Stimulated activated CD4-positive, alpha-beta T cell treated with anti-CD3 and anti-CD28 coated beads, Interleukin-15, amount 100 ng/mL, for 1 hour (primary cell): ENCODE measurements at places on chromosomes 13 and 19.

DNA sequence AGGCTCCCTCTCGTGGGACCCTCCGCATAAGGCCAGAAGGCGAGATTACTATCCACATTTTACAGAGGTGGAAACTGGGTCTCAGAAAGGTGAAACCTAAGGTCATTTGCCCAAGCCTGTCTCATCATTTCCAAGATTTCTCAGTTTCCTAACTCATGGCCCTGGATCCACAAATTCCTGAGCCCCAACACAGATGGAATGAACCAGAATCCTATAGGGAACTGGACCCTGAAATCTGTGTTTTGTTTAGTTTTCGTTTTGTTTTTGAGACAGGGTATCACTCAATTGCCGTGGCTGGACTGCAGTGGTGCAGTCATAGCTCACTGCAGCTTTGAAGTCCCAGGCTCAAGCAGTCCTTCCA is 563 bp upstream of the GNG7 start:
- DNase-seq = no peak

DNA sequence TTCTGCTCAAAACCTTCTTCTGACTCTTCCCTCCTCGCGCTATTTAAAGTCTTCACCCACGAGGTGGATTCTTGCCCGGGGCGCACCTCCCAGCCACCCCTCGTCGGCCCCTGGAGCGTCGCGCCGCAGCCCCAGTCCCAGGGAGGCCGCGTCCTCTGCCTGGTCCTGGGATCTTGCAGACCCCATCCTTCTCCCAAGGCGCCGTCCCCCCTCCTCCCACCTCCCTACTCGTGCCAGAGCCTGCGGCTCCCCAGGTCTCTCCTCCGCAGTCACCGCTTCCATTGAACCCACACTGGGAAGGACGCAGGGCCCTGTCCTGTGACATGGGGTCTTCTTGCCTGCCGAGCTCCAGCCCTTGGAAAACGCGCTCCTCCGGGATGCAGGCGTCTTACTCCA is 486 bp downstream of the ZNF808 start:
- DNase-seq = no peak

- no peak for DNase-seq
These were observed 223.6 kb downstream of the MYO16 start for GRCh38 chr13:108853031-108853430.

GRCh38 chr19:15197275-15197941 is 3.4 kb downstream of the NOTCH3 start:
- no peak for DNase-seq

GRCh38 chr13:42876887-42877545 is 95.6 kb downstream of the FAM216B start:
- no peak for DNase-seq

DNA sequence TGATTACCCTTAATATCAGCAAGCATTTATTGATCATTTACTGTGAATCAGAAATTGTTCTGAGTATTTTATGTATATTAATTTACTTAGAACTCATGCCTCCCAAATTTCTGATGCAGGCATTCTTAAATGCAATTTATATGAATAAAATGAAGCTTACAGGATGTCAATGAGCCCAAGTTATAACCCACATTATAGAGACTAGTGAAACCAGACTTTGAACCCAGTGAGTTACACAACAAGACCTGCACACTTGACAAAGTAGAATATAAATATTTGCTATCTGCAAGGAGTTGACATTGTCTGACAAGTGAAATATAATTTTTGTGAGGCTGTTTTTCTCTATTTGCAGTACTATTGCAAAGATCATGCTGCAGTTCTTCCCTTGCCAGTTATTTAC is 656.0 kb downstream of the GPC5 start:
- no peak for DNase-seq

- no peak for DNase-seq
These were observed 3.5 kb downstream of the LGALS7B start for GRCh38 chr19:38792250-38793111.

DNA sequence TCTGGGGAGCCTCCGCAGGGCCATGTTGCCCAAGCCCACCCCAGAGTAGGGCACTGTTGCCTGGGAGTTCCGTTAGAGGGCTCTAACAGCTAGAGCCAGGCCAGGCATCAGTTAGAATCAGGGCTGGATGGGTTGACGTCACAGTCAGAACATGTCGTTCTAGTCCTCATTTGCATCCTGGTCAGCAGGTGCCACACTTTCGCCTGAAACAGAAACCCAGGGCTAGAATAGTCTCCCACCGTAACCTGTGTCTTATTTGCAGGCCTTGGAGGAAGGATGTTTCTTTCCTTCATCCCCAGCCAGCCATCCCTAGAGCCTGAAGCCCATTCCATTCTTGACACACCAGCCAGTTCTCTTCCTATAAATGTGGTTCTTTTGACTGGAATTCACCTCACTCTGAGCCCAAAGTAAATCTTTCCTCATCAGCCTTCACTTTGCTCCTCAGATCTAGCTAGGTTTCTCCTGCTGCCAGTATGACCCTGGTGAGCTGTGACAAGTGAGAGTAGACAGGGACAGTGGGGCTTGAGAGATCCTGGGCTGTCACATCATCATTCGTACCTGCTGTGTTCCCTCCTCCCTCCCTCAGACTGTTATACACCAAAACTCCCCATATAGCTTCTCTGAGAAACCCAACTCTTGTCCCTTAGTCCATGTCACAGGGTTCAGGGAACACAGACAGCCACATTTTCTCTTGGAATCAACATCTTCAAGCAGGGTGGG is 12.2 kb upstream of the CCDC97 start:
- no peak for DNase-seq
